ENCODE measurements at places on chromosomes 12 and 14.

GRCh38 chr12:53499266-53500141 lies at the start of gene MAP3K12:
MAP3K12 (minus strand) TSS chr12:53499458; CDS start chr12:53487391, 12,067 bp downstream.
- DNase-seq, result no peak

DNA sequence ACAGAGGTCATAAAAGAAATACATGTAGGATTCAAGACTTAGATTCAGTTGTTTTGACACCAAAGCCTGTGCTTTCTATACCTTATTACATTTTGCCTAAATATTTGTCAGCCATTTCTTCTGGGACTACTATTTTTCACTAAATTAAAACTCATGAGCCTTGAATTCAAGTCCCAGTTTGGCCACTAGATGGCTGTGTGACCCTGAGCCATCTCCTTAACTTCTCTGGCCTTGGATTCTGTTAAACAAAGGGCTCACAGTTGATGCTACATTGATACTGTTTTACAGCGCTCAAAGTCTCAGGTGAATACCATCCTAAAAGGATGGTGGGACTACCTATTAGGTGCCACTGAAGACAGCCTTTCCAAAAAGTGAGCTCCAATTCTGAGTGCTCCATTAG lies 39.6 kb upstream of the CCDC198 start:
- no peak for DNase-seq

- no peak for DNase-seq
These were observed 137.4 kb downstream of the AEBP2 start for GRCh38 chr12:19576506-19577280.

DNA sequence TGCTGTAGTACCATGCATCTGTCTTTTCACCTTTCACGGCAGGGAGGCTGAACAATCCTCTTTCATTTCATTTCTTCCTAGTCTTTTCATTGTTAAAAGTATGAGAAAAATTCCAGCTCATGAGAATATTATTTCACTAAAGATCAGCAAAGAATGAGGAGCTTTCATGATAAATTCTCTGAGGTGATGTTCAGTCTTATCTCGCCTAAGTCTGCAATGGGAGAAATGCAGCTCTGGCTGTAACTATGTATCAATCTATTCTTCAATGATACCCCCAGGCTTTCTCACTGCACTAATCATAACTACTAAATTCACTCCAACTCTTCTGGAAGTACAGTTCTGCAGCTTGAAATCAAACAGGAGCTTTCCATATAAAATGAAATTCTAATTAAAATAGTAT lies 15.7 kb downstream of the FOXG1 start:
- DNase-seq, result no peak

DNA sequence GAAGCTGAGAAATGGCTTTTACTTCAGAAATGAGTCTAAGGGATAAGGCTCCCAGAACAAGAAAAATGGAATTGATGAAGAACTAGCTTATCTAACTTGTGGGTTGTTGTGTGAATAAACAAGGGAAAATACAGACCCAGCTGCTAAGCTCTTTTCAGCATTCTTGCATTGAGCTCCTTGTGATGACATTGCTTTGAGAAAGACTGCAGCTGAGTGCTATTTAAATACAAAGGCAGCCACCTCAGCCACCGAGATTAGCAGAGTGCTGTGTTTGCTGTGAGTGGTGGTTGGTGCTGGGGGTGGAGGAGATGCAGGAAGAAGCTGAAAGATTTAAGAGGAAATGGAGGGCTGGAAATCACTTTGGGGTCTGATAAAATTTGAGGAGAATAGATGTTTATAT lies 396.0 kb upstream of the PRICKLE1 start:
- DNase-seq, result no peak

DNA sequence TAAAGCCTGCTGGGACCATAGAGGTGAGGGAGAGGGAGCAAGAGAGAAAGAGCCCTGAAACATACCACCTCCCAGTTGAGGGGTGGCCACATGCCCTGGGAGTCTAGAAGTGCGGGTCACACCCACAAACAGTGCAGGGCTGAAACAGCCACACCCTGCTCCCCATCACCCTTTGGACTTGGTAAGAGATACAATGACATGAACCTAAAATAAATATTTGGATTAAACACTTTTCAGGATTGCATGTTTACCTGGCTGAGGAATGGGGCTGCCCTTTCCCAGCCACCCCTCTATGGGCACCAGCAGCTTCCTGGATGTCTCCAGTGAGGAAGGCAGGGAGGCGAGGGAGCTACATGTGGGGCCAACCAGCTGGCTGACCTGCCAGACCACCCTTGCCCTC lies 39.0 kb upstream of the TC2N start:
- no peak for DNase-seq

GRCh38 chr14:96265383-96266095 lies 9.5 kb downstream of the BDKRB1 start:
- no peak for DNase-seq

- no peak for DNase-seq
These were observed 56.5 kb upstream of the DLK1 start for GRCh38 chr14:100670017-100670752.

GRCh38 chr12:53970451-53970850 lies 2.5 kb upstream of the HOXC11 start:
- no peak for DNase-seq

GRCh38 chr14:66240105-66240504 lies 246.1 kb upstream of the CCDC196 start:
- DNase-seq, result no peak

DNA sequence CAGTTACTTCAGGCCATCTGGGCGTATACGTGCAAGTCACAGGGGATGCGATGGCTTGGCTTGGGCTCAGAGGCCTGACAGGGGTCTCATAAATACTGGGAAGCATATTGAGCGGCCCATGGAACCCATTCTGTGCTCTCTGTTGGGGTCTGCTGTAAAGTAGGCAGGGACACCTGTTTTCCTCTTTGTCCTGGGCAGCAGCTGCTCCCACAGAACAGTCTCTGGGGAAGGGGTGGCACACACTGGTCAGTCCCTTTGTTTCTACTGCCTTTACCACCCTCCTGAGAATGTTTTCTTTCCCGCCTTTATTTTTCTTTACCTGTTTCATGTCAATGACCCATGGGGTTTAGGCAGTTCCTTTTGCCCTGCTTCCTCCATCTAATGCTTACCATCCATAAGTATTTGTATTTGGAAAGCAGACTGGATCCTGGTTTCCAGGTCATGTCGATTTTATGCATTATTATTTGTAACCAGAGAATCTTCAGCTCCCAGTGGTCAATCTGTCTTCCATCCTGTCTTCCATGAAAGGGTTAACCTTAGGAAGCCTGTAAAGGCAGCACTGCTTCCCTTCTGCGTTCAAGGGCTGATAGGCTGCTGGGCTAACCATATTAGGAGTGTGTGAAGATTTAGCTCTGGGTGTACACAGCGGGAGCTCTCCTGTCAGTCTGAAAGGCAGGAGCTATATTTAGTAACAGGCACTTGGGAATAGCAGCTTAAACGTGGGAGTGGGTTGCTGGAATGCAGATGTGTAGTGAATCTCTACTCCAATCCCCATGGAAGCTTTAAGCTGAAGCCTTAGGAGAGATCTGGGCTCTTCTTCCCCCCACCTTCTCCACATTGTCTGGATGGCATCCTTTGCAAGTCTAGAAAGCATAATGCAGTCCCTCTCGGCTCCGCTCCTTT lies 124.0 kb downstream of the DYRK2 start:
- no peak for DNase-seq

GRCh38 chr12:15700595-15700994 lies 88.6 kb downstream of the EPS8 start:
- no peak for DNase-seq
